Stimulated activated CD4-positive, alpha-beta T cell treated with anti-CD3 and anti-CD28 coated beads, Interleukin-1b, Interleukin-23, amount 100 ng/mL, for 1 hour (primary cell): ENCODE measurements at places on chromosomes 13 and 19.

- no peak for DNase-seq
Measured at GRCh38 chr19:40266912-40267600, 18.1 kb downstream of the AKT2 start.

DNA sequence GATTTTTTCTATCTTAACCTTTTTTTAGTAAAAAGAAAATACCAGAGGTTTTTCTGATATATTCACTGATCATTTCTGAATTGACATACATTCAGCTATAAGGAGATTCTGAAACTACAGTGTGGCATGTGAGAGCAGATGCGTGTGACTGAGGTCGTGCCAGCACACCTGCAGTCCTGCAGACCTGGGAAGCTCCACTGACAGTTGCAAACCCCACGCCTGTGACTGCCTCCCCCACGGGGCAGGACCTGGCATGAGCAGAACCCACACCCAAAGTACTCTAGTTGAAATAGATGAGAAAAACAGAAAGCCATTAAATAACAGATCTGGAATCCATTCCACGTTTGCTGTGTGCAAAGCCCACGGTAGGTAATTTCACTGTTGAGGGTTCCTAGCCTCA is 80.7 kb downstream of the TEX29 start:
- DNase-seq = no peak

GRCh38 chr19:16575282-16575681 is 3.1 kb upstream of the SLC35E1 start:
- no peak for DNase-seq

DNA sequence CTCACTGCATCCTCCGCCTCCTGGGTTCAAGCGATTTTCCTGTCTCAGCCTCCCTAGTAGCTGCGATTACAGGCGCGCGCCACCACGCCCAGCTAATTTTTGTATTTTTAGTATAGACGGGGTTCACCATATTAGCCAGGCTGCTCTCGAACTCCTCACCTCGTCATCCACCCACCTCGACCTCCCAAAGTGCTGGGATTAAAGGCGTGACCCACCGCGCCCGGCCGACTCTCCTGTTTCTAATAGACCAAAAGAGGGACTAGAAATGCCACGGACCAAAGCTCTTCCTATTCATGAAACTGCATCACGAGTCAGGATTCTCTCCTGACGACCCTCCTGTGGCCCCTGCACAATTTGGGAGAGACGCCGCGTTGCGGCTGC is 563 bp downstream of the ZNF43 start:
- no peak for DNase-seq

GRCh38 chr13:73767747-73768315 is 366.4 kb downstream of the KLF12 start:
- no peak for DNase-seq

DNA sequence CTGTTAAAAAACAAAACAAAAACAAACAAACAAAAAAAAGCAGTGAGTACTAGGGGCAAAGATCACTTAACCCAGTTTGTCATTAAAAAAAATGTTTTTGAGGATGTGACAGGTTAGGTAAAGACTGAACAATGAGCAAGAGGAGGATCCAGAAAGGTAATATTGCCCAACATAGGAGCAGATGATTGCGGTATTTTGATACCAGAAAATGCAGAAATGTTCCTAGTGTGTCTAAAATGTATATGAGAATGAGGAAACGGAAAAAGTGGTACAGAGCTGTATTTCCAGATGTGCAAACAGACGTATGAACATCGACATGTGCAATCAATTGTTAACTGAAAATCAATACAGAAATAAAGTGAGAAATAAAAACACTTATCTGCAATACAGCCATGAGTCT is 4.9 kb upstream of the LILRA4 start:
- DNase-seq = no peak

GRCh38 chr13:112970552-112971287 is 1.7 kb downstream of the MCF2L start:
- DNase-seq = no peak

DNA sequence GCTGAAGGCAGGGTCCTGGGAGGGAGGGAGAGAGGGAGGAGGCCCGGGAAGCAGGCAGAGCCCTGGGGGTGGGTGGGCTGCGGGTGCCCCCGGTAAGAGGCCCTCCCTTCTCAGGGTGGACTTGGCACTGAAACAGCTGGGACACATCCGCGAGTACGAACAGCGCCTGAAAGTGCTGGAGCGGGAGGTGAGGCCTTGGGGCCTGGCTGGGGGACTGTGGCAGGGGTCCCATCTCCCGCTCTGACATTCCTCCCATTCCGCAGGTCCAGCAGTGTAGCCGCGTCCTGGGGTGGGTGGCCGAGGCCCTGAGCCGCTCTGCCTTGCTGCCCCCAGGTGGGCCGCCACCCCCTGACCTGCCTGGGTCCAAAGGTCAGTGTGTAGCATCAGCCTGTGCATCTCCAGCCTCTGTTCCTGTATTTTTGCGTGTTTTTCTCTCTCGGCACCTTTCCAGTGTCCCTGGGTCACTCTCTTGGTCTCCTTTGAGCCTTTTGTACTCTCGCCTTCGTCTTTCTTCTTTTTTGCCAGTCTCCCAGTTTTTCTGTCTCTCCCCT is 53.4 kb downstream of the TRPM4 start:
- no peak for DNase-seq

DNA sequence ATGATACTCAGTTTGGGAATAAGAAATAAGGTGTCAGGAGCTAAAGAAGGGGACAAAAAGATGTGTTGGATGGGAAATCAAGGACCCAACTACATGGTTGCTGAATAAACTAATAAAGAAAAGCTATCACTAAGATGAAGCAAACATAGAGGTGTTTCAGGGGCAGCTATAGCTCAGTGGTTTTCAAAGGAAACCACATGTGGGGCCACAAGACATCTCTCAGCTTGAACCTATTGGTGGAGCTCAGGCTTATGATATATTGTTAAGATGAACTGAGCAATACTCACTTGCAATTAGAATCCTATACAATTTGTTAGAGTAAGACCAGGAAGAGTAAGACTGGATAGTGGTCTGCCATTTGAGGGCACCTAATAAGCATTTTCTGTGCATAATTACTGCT is 45.1 kb upstream of the SPRY2 start:
- DNase-seq = no peak

DNA sequence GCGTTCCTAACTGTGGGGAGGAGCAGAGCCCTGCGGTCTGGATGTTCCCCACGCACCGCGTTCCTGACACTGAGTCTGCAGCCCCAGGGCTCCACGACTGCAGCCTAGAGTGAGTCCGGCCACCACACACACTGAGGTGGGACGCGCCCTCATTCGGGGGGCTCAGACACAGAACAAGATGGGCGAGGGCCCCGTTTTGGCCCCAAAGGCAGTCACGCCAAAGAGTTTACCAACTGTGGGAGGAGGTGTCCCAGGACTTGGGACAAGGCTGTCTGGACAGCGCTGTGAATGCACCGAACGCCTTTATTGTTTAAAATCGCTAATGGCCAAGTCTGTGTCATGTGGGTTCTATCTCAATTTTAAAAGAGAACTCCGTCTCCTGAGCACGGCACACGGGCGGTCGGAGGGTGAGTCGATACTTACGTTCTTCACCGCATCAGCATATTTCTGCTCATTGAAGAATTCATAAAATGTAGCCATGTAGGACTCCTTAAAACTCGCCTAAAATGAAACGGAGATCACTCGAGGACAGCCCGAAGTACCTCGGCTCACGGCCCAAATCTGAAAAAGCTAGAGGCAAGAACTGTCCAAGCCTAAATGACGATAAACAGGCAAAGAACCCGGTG is 35.2 kb upstream of the C13orf46 start:
- DNase-seq = no peak
